Stimulated activated naive CD8-positive, alpha-beta T cell treated with anti-CD3 and anti-CD28 coated beads, Interleukin-15, Interleukin-2, amounts not matched to agents 100 U/mL and 50 U/mL, for 24 hours (primary cell): ENCODE measurements at places on chromosomes 11 and 22.

DNA sequence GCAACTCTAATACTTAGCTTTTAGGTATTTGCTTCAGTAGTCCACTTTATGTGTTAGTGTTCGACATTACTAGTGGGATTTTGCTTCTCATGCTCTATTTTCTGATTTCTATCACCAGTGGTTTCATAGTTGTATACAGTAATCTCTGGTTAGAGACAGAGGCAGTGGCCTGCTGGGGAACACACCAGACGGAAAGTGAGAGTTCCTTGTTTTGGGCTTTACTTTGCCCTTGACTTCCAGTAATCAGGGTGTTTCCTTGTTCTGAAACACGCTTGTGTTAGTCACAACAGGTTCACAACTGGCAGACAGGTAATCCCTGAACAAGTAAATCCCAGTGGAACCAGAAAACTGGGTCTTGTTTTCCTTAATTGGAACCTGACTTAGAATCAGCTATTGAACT, 56.0 kb downstream of the PACS1 start:
- DNase-seq: no peak

DNA sequence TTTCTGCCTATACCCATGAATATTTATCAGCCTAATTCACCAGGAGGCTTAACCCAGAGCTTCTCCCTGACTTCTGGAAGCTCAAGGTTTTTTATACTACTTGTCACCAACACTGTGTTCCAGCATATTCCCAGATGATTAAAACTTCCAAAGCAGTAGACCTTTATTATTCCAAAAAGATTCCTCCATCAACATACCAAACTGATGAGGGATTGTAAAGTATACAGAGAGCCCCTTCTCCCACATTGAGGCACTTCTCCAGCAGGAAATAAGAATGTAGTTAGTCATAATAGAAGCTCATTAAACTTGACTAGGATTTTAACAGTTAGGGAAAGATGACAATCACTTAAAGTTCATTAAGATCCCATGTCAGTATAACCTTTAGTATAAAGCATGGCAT, 51.4 kb upstream of the CEP126 start:
- DNase-seq: no peak

DNA sequence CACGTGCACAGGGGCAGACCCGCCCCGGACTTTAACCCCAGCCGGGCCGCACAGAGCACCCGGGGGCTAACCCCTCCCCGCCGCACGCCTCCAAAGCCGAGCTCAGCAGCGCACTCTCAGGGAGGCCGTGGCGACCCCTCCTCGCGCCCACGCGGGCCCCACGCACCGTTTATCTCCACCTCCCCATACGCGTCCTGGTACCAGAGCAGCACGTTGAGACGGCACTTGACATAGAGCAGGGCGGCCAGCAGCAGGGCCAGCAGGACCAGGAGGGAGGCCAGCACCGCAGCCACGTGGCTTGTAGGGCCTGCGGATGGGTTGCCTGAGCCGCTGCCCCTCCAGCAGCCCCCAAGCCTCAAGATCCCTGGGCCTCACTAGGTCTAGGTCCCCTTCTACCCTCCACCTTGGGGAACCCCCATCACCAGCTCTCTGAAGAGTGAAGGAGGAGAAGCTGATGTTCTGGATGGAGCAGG, 7.1 kb downstream of the SIGIRR start:
- DNase-seq: no peak

DNA sequence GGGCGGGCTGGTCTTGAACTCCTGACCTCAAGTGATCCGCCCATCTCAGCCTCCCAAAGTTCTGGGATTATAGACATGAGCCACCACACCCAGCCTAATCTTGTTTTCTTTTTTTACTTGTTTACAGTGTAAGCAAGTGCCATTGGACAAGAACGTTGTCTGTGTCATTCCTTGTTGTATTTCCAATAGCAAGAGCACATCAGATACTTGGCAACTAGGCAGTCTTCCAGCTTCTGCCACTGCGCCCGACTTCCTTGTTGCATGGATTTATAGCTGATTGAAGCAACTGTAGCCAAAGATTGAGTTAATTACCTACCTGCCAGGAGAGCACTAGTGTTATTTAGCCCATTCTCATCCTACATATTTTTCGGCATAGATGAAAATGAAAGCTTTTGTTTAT, 3.1 kb upstream of the SGSM3 start:
- DNase-seq: no peak

DNA sequence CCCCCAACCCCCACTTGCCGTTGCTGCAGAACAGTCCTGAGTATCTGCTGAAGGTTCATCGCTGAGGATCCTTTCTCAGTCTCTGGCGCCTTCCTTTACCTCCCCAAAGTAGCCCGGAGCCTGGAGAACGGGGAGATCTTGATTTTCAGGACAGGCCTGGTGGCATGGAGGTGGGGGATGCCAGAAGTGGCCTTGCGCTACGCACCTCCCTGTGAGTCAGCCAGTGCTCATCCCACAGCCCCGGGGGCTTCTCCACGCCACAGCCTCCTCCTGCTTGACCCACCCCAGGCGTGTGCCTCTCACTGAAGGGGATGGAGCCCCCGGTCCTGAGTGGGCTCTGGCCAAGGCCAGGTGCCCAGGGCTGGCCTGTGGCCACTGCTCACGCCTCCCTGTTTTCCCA, 339.6 kb downstream of the TBC1D22A start:
- no peak for DNase-seq

DNA sequence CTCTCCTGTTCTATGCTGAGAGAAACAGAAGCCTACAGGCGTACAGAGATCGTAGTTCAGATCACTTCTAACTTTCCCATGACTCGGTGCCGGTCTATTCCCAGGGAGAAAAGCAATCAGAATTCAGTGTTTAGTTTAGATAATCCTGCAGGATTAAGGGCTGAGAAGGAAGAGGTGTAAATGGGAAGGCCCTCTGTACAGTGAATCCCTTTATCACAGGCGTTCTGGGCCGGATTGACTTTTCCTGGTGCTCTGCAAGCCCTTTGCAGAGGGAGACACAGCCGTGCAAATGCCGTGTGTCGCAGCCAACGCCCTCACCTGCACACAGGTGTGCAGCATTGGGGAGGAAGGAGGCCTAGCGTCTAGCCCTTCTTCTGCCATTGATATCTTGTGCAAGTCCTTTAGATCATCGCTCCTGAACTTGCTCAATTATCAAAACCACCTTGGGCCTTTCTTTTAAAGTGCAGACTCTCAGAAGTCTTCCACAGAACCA, 90.6 kb downstream of the DSCAML1 start:
- no peak for DNase-seq

GRCh38 chr11:45252134-45252856, 33.8 kb downstream of the SYT13 start:
- peak; percentile 47 for DNase-seq

GRCh38 chr11:97607291-97608000, 1217.6 kb downstream of the JRKL start:
- no peak for DNase-seq

- no peak for DNase-seq
Observed at GRCh38 chr11:31397239-31397834, 27.7 kb downstream of the DNAJC24 start.

- DNase-seq: no peak
Observed at GRCh38 chr11:2902784-2903671, 17.5 kb upstream of the CDKN1C start.

- no peak for DNase-seq
Observed at GRCh38 chr22:42179616-42180015, 49.0 kb upstream of the CYP2D6 start.

DNA sequence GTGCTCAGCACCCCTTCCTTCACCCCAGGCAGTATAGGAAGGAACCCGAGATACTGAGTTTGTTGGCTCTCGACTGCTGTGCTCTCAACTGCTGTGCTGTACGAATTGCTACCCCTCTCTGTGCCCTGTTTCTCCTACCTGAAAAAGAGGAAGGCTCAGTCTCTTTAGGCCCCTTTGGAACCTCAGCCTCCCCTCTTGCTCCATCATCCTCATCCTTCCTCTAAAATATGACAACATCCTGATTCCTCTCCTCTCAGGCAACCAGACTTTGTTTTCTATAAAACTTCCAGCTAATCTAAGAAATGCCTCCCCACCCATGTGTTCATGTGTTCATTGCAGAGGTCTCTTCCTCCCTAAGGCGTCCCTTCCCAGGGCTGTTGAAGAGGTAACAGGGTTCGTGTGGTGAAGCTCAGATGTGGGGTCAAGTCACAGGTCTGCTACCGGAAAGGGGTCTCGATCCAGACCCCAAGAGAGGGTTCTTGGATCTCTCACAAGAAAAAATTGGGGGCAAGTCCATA, 35.5 kb upstream of the CD82 start:
- no peak for DNase-seq

DNA sequence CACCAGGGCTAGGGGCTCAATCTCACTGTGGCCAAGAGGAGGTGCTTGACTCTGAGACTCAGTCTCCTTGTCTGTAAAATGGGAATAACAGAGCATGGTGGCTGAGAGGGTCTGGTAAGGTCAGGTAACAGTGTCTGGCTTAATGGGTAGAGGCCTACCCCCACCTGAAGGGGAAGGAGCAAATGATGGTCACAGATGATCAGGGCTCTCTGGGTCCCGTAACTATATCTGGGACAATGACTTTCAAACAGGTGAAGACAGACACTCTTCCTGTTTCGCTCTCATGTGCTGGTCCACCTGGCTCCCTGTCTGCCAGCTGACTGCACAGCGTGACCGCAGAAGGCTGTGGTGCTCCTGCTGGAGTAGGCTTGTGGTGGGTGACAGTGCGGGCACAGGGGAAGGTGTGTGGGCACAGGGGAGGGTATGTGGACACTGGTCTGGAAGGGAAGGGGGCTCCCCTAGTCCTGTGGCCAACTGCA, 4.0 kb downstream of the A4GALT start:
- DNase-seq: no peak

- no peak for DNase-seq
Observed at GRCh38 chr11:124724979-124725718, 14.6 kb upstream of the NRGN start.

DNA sequence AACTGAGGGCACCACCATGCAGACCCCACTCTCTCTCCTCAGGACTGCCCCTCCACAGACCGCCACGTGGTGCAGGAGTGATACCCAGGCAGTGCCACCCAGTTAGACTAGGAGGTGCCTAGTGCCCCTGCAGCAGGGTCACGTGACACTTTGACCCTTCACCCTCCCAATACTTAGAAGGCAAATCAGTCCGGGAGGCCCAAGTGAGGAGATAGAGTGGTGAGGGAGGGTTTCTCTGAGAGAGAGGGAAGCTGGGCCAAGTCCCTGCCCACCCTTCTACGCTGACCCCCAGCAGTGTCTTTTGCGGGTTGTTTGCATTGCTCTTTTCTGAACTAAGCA, 84.6 kb downstream of the BUD13 start:
- DNase-seq: no peak

DNA sequence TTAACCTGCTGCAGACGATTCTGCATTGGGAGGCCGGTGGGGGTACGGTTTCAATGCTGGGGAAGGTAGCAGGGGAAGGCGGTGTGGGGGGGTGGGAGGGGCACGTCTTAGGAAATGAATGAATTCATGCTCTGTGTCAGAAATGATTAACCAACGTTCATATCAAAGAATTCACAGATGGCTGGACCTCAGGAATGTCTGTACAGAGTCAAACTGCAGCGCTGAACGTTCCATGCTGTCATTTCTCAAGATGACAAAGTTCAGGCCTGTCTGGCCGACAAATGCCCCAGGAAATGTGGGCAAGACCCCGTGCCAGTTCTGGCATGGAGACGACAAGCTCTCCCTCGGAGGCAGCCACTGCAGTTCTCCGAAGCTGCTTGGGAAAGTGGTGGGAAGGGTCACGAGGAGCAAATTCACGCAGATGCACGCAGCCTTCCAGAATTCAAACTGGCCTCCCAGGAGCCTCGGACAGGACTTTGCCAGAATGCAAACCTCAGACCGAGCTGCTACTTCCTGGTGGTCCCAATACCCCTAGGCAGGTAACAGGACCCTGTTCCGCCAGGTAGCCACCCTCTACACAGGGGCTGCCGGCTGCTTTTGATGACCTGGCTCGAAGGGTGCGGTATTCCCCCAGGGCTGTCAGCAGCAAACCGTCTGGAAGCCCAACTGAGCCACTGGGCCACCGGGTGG, 81.5 kb downstream of the TRMU start:
- DNase-seq: no peak

DNA sequence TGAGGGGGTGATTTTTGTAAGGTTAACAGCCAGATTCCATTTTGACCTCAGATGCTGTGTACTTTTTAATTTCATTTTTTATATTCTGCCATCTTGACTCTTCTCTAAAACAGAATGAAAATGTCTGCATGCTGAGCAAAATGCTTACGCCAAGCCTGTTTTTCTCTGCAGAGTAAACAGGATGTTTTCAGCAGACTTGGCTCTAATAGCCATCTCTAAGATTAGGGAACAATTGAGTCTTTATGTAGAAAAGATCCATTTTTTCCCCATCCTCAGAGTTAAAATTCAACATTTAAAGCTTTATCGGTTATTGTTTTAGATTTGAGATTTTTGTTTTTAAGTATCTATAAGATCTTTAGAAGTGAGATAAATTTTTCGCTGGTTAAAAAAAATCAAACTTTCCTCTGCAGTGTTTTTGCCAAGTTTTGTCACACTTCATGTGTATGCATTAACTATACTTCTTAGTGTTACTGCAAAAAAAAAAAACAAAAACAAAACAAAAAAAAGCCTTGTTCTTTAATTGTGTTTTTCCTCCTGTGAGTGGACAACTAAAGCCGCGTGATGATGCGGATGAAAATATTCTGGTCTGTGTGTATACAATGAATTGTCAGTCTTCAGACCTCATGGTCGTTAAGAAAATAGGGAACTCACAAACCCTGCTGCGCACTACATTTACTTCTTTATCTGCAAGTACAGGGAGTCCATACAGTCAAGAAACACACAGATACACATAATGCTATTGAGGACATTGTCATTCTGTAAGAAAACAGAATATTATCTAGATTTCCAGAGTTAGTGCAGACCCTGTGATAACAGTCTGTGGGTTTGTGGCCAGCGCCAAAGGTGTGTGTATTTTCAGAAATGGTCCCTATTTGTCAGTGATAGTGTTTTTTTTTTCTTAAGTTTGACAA, 17.5 kb upstream of the ADSL start:
- no peak for DNase-seq

DNA sequence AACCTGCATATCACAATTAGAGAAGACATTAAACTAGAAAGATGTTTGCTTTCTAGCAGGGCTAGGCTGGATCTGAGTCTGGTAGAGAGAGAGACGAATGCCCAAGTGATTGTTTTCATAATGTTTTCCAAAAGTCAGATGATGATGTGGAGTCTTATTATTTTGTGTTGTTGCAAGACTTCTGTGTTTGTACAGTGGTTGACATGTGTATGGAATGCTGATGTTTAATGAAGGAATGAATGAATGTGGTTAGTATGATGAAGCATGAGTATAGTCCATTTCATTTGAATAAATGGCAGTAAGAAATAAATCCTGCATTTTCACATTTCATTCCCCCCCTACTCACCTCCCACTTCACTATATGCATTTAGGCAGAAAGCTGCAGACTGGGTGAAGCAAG, 69.6 kb downstream of the PPP2R1B start:
- no peak for DNase-seq
